ENCODE measurements at places on chromosomes 6 and 20.

DNA sequence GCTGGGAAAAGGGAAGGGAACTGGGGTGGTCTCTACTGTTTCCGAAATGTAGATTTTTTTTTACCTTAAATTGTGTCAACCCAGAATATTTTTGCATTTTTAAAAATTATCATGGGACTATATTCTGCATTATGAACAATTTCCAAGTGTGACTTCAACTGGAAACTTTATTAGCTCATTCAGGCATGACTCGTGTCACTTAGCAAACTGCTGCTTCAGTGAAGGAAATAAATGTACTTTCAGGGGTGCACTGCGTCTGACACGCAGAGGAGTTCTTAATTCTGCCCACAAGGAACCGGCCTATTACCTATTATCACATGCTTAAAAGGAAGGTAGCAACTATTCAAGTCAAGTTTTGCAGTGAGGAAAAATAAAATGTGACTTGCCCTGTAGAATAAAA lies 291.3 kb upstream of the PRDM1 start:
- DNase-seq = no peak
- H3K4me1 ChIP-seq = peaks cover 54% of the 10 kb centered on the region
- no peak overlapping the region for H3K27ac ChIP-seq
- H3K27me3 ChIP-seq = peaks cover 8% of the 10 kb centered on the region

DNA sequence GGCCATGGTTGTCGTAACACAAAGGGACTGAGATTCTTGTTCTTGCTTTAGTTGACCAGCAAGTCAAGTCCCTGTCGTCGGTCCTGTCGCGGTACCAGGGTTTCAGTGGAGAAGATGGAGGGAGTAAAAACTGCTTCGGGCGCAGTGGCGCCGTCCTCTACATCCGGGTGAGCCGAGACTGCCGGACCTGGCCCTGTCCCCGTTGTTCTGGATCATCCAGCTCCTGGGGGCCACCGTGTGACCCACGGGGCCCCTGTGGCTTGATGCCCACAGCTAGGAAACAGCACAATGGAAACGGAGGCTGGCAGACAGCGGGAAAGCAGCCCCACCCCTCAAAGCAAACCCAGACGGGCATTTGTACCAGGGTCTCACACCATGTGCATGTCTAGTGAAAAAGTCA lies 15.0 kb downstream of the MTG2 start:
- no peak for DNase-seq
- H3K4me3 ChIP-seq = no peak overlapping the region
- H3K27me3 ChIP-seq = no peaks in the 10 kb centered on the region
- H3K4me1 ChIP-seq = no peaks in the 10 kb centered on the region
- H3K36me3 ChIP-seq = peaks cover 32% of the 10 kb centered on the region
- no peak overlapping the region for H3K27ac ChIP-seq

DNA sequence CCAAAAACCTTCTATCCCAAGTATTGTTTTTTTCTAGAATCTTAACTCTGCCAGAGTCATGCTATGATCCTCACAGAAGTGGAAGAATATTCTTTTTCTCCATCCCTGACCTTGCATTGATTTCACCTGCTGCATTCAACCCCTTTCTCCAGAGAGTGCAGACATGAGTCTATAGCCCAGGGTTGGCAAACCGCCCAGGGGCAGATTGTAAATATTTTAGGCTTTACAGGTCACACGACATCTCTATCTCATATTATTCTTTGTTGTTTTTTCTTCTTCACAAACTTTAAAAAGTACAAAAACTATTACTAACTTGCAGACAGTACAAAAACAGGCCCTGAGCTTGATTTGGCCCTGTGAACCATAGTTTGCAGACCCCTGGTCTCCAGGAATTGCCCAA lies 112.1 kb upstream of the ASF1A start:
- no peak overlapping the region for H3K4me3 ChIP-seq
- H3K27ac ChIP-seq = no peak overlapping the region
- no peaks in the 10 kb centered on the region for H3K36me3 ChIP-seq
- peaks cover 21% of the 10 kb centered on the region for H3K27me3 ChIP-seq
- H3K4me1 ChIP-seq = peaks cover 8% of the 10 kb centered on the region
- no peak for DNase-seq

- H3K4me1 ChIP-seq = peaks cover 39% of the 10 kb centered on the region
- no peak for DNase-seq
- no peaks in the 10 kb centered on the region for H3K27me3 ChIP-seq
- no peak overlapping the region for H3K4me3 ChIP-seq
- H3K36me3 ChIP-seq = peaks cover 52% of the 10 kb centered on the region
Measured at GRCh38 chr6:154218787-154219186, 137.8 kb downstream of the IPCEF1 start.

GRCh38 chr20:40835321-40835720 lies 146.3 kb upstream of the MAFB start:
- no peaks in the 10 kb centered on the region for H3K4me1 ChIP-seq
- no peak overlapping the region for H3K27ac ChIP-seq
- H3K4me3 ChIP-seq = no peak overlapping the region
- peaks cover 16% of the 10 kb centered on the region for H3K27me3 ChIP-seq
- DNase-seq = no peak

- H3K36me3 ChIP-seq = peaks cover 70% of the 10 kb centered on the region
- DNase-seq = peak; percentile 70
- H3K27ac ChIP-seq = peak overlapping the region; percentile 96
- peaks cover 67% of the 10 kb centered on the region for H3K4me1 ChIP-seq
- no peaks in the 10 kb centered on the region for H3K27me3 ChIP-seq
Measured at GRCh38 chr6:41937861-41938574, 3.6 kb downstream of the CCND3 start.

DNA sequence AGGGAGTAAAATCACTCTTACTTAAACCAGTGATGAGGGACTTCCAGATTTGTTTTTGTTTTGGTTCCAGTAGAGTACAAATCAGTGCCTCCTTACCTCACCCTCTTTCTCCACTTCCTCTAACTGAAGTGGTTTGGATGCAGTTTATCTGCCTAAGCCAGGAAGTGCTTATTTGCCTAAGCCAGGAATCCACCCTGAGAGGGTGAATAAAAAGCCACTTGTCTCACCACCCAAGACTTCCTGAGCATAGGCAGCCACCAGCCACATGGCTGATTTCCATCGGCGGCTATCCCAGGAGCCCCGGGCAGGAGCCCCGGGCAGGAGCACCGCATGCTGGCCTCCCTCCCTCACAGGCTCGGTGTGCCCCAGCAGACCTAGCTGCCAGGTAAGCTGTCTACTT lies 12.0 kb downstream of the LRP11 start:
- H3K27ac ChIP-seq = peak overlapping the region; percentile 35
- peaks cover 2% of the 10 kb centered on the region for H3K36me3 ChIP-seq
- H3K27me3 ChIP-seq = peaks cover 7% of the 10 kb centered on the region
- H3K4me3 ChIP-seq = no peak overlapping the region
- DNase-seq = no peak
- peaks cover 40% of the 10 kb centered on the region for H3K4me1 ChIP-seq

DNA sequence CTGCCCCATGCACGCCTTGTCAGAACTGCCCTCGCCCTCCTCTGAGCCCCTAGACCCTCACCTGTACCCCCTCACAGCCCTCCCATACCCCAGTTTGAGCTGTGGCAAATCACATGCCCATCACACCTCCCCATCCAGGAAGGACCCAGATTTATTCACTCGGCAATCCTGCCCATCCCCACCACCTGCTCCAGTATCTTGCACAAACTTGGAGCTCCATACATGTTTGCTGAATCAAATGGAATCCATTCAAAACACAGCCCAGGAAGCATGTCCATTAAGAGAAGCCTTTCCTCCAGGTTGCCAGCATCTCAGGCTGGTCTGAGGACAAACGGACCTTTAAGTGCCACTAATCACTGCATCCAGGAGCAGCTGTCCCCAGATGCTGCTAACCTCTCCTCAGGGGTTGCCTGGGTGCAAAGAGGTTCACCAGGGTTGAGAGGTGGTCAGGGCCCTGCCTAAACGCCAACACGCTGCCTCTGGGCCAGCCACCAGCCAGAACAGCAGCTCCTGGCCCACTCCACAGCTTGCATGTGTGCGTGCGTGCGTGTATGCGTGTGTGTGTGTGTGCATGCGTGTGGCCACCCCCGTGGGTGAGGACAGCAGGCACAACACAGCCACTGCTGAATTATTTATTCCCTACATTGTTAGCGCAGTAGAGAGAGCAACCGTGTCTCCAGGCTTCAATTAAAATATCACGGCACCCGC lies 31.0 kb downstream of the GRM4 start:
- no peak overlapping the region for H3K4me3 ChIP-seq
- H3K27me3 ChIP-seq = peaks cover 41% of the 10 kb centered on the region
- no peak for DNase-seq
- H3K4me1 ChIP-seq = no peaks in the 10 kb centered on the region
- no peaks in the 10 kb centered on the region for H3K36me3 ChIP-seq

GRCh38 chr6:161100072-161100471 lies 108.5 kb downstream of the MAP3K4 start:
- no peak for DNase-seq
- H3K27ac ChIP-seq = no peak overlapping the region
- H3K4me1 ChIP-seq = no peaks in the 10 kb centered on the region
- no peaks in the 10 kb centered on the region for H3K27me3 ChIP-seq

- peaks cover 11% of the 10 kb centered on the region for H3K4me1 ChIP-seq
- H3K27me3 ChIP-seq = peaks cover 53% of the 10 kb centered on the region
- H3K36me3 ChIP-seq = no peaks in the 10 kb centered on the region
- DNase-seq = no peak
- no peak within 1 kb of the TSS for H3K27ac ChIP-seq
Measured at GRCh38 chr20:1491281-1491840, at the start of gene SIRPB2. Gene SIRPB2, minus strand, starts transcription at chr20:1491420. Its CDS starts 61 bp downstream, at chr20:1491359.

GRCh38 chr20:1917786-1918185 lies 22.6 kb downstream of the SIRPA start:
- H3K4me1 ChIP-seq = no peaks in the 10 kb centered on the region
- DNase-seq = no peak
- no peak overlapping the region for H3K4me3 ChIP-seq
- H3K36me3 ChIP-seq = no peaks in the 10 kb centered on the region

GRCh38 chr6:139282684-139283083 lies 9.1 kb downstream of the TXLNB start:
- DNase-seq = no peak
- peaks cover 10% of the 10 kb centered on the region for H3K36me3 ChIP-seq
- peaks cover 40% of the 10 kb centered on the region for H3K4me1 ChIP-seq

GRCh38 chr20:62652041-62652893 lies 10.0 kb downstream of the SLCO4A1 start:
- H3K27me3 ChIP-seq = no peaks in the 10 kb centered on the region
- H3K27ac ChIP-seq = peak overlapping the region; percentile 99
- H3K4me3 ChIP-seq = peak overlapping the region; percentile 77
- DNase-seq = peak; percentile 84
- H3K4me1 ChIP-seq = peaks cover 66% of the 10 kb centered on the region

- H3K27ac ChIP-seq = no peak overlapping the region
- peaks cover 26% of the 10 kb centered on the region for H3K36me3 ChIP-seq
- H3K27me3 ChIP-seq = no peaks in the 10 kb centered on the region
- no peak overlapping the region for H3K4me3 ChIP-seq
- no peak for DNase-seq
Measured at GRCh38 chr6:129696843-129697242, 13.1 kb downstream of the ARHGAP18 start.

DNA sequence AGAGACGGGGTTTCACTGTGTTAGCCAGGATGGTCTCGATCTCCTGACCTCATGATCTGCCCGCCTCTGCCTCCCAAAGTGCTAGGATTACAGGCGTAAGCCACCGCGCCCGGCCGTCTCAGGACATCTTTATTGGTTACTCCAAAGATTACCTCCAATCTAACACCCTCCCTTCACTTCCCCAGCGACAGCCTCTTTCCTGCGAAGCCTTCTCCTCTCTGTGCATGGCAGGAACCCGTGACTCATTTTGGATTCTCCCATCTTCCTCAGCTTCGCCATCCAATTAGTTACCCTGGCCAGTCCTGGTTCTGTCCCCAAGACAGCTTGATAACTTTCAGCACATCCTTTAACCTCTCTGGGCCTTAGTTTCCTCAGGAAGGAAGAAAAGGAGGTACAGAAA lies 51.3 kb upstream of the TOX2 start:
- H3K4me1 ChIP-seq = no peaks in the 10 kb centered on the region
- no peak for DNase-seq
- peaks cover 35% of the 10 kb centered on the region for H3K27me3 ChIP-seq
- H3K4me3 ChIP-seq = no peak overlapping the region
- no peaks in the 10 kb centered on the region for H3K36me3 ChIP-seq

GRCh38 chr20:51417250-51418136 lies 125.0 kb downstream of the NFATC2 start:
- H3K4me3 ChIP-seq = no peak overlapping the region
- no peaks in the 10 kb centered on the region for H3K27me3 ChIP-seq
- peaks cover 67% of the 10 kb centered on the region for H3K36me3 ChIP-seq
- H3K27ac ChIP-seq = peak overlapping the region; percentile 85

DNA sequence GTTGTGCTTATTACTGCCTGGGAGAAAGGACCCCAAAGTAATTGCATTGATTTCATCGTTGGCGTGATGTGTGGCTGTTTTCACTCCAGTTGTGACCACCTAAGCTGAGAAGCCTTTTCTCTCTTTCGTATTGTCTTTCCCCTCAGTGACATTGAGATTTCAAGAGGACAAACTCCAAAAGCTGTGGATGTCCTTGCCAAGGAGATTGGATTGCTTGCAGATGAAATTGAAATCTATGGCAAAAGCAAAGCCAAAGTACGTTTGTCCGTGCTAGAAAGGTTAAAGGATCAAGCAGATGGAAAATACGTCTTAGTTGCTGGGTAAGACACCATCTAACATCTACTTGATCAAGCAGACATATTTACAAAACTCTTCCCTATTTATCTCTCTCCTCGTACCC lies 60.5 kb downstream of the MTHFD1L start:
- H3K4me1 ChIP-seq = no peaks in the 10 kb centered on the region
- DNase-seq = no peak
- peaks cover 23% of the 10 kb centered on the region for H3K36me3 ChIP-seq
- no peaks in the 10 kb centered on the region for H3K27me3 ChIP-seq
- H3K27ac ChIP-seq = no peak overlapping the region

DNA sequence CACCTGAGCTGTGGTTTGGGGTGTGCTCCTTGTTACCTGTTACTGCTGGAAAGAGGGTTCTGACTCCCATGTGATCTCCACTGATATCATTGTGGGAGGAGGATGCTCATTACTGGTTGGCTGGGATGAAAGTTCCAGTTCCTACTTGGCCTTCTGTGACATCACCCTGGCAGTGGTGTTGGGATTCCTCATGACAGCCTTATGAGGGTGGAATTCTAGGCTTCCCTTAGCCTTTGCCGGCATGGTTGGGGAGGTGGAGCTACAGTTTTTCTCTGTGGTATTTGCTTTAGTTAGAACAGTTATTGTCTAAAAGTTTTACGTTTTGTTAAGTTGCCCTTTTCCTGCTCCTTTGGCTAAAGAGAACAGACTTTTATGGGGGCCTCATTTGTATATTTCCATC lies 112.1 kb downstream of the AFG1L start:
- H3K4me1 ChIP-seq = no peaks in the 10 kb centered on the region
- no peak overlapping the region for H3K27ac ChIP-seq
- no peaks in the 10 kb centered on the region for H3K27me3 ChIP-seq
- no peak overlapping the region for H3K4me3 ChIP-seq

- no peaks in the 10 kb centered on the region for H3K4me1 ChIP-seq
- no peak overlapping the region for H3K27ac ChIP-seq
- DNase-seq = no peak
- H3K36me3 ChIP-seq = no peaks in the 10 kb centered on the region
Measured at GRCh38 chr20:19888269-19888671, 128.9 kb upstream of the NAA20 start.

- H3K27me3 ChIP-seq = peaks cover 74% of the 10 kb centered on the region
- no peak overlapping the region for H3K4me3 ChIP-seq
- peaks cover 9% of the 10 kb centered on the region for H3K36me3 ChIP-seq
- DNase-seq = no peak
- H3K27ac ChIP-seq = no peak overlapping the region
Measured at GRCh38 chr20:58224974-58225373, 3.5 kb downstream of the ANKRD60 start.

- no peak overlapping the region for H3K27ac ChIP-seq
- H3K4me1 ChIP-seq = peaks cover 16% of the 10 kb centered on the region
- no peak for DNase-seq
- H3K36me3 ChIP-seq = peaks cover 18% of the 10 kb centered on the region
- peaks cover 2% of the 10 kb centered on the region for H3K27me3 ChIP-seq
Measured at GRCh38 chr20:59217794-59218280, 54.2 kb downstream of the ZNF831 start.

All from activated naive CD4-positive, alpha-beta T cell treated with anti-CD3 and anti-CD28 coated beads, Interleukin-2, amount 10 ng/mL, durations not matched to agents 7 days and 5 days (primary cell).